Endothelial cell (in vitro differentiated cells): ENCODE measurements at places on chromosomes 13 and 19.

DNA sequence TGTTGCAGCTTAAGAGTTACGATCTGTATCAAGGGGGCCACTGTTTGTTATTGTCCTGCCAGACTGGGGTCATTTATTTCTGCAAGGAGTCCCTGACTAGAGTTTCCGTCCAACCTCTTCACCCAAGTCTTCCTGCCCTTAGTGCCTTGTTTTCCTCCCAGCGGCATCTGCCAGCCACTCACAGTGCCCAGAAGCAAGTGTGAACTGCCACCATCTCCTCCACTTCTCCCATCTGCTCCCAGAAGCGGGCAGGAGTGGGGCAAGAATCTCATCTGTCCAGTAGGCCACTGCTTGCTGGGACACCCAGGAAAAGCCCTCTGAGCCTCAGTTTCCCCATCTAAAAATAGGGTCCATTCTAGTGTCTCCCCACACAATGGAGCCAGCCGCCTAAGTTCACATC lies 4.0 kb downstream of the NOVA2 start:
- no peak for DNase-seq

DNA sequence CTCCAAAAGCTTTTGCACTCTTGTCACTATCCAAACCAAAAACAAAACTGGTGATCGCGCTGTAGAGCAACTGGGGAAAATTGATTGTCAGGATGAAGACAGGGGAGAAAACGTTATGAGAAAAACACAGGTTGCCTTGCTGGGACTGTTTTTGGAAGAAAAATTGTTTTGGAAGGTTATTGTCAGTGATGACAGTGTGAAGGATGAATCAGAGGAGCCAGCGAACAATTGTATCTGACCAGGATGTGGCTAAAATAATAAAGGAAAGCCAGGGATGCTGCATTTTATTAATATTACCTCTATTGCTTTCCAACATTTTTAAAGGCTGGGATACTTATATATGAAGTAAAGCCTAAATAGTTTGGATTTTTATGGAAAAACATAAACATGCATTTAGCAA lies 334.0 kb downstream of the SPRY2 start:
- no peak for DNase-seq

GRCh38 chr19:11159598-11160439 lies 4.2 kb upstream of the SPC24 start:
- DNase-seq: no peak

GRCh38 chr13:30143666-30144400 lies 163.5 kb downstream of the KATNAL1 start:
- no peak for DNase-seq

DNA sequence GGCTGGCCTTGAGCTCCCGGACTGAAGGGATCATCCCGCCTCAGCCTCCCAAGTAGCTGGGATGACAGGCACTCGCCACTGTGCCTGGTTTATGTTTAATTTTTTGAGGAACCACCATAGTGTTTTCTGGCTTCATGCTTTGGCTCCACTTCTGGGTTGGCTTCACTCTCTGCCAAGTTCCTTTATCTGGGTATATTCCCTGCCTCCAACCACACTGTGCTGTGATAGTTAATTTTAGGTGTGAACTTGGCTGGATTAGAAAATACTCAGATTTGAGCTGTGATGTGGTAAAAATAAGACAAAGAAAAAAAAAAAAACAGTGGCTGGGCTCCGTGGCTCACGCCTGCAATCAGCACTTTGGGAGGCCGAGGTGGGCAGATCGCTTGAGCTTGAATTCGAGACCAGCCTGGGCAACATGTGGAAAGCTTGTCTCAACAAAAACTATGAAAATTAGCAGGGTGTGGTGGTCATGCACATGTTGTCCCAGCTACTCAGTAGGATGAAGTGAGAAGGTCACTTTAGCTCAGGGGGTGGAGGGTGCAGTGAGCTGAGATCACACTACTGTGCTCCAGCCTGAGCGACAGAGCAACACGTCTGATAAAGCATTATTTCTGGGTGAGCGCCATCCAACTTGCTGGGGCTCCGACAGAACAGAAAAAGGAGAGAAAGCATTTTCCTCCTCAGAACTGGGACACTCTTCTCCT lies 7.5 kb upstream of the ILF3 start:
- DNase-seq: no peak

DNA sequence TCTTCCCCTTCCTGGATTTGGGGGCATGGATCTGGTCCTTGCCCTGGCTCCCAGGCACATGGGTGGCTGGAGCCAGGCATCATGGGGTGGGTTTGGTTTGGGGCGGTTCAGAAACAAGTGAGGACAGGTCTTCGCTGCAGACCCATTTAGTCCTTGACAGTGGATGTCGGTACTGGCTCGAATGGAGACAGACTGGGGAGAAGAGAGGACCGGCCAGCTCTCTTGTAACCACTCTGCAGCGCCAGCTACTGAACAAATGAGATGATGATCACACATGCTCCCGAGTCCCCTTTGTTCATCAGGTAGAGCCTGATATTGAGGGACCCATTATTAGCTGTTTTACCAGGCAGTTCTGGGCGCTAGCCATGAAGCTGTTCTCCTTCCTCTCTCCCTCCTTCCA lies 64.5 kb downstream of the CHST8 start:
- DNase-seq: no peak

- no peak for DNase-seq
Measured at GRCh38 chr19:51600940-51601580, 29.1 kb downstream of the SIGLEC5 start.

DNA sequence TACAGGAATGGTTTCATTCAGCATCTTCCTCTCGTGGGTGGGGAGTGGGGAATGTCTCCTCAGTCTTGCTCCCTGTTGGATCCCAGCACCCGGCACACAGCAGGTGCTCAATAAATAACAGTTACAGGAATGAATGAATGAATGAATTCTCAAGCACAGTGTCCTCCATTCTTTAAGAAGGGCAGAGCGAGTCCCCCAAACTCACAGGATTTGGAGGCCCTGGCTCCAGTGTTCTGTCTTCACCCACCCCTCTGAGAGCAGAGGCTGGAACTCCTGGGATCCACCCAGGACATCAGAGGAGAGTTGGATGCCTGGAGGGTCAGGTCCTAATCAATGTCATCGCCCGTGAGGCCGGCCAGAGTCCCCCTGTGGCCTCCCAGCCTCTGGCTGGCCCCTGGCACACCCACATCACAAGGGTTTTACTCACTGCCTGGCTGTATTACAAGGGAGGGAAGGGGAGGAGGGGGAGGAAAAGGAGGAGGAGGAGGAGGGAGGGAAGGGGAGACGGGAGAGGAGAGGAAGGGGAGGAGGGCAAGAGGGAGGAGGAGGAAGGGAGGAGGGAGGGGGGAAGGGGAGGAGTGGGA lies 8.7 kb upstream of the CREB3L3 start:
- DNase-seq: no peak

- no peak for DNase-seq
Measured at GRCh38 chr19:7355151-7355820, 6.5 kb downstream of the ARHGEF18 start.

GRCh38 chr13:96984051-96984508 lies 10.2 kb downstream of the OXGR1 start:
- peak; percentile 28 for DNase-seq

DNA sequence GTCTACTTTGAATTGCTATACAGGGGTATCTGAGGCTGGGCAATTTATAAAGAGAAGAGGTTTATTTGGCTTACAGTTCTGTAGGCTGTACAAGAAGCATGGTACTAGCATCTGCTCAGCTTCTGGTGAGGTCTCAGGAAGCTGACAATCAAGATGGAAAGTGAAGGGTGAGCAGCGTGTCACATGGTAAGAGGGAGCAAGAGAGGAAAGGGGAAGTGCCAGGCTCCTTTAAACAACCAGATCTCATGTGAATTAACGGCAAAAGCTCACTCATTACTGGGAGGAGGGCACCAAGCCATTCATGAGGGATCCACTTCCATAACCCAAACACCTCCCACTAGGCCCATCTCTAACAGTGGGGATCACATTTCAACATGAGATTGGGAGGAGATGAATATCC lies 222.4 kb downstream of the TDRD3 start:
- no peak for DNase-seq

- DNase-seq: no peak
Measured at GRCh38 chr13:105139048-105139379, 1396.4 kb downstream of the EFNB2 start.

DNA sequence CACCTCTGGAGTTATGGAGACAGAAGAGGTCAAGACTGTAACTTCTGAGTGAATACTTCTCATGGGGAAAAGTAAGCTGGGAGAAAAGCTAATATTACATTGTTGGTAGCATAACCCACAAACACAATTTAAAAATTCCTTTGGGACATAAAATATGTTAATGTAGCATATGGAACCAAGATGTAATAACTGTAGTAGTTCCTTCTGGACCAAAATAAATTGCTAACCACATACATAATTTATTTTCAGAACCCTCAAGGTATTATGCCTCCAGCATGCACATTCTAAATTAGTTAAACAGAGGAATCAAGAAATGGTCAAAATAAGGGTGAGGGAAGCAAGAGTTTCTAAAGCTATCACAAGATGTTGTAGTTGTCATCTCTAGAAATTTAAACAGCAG lies 4.8 kb upstream of the RNF17 start:
- no peak for DNase-seq

DNA sequence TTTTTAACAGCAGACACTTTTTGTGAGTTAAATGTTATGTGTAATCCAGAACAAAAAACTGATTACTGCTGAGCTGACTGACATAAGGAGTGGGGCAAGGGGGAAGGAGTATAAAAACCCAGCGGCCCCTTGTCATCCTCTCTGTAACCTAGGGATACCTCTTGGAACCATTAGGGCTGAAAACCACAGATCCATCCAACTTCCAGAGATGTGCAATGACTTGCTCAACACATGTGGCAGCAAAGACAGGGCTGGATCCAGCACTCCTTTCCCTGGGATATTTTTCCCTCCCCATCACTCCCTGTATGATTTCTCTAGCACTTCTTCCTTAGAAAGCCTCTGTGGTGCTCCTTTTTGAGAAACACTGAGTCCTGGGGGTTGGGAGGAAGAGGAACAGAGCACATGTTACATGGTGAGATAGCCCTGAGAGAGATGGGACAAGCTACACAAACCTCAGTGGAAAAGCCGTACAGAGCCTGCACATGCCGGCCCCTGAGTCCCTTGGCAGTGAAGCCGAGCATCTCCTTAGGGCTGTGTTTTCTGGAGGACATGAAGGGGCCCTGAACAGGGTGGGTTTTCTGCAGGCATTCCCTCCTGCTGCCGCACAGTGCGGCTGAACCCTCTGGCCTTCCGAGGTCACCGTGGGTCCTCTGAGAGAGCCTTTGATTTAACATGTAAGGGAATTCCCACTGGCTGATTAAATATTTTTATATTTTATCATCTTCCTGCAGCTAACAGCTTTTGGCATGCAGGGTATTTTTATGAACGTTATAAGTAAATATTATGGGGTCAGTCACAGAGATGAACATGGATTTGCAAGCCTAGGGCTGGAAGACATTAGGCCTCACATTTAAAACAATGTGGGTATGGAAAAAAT lies 219.9 kb downstream of the COG6 start:
- no peak for DNase-seq

GRCh38 chr13:76231522-76232167 lies 595.5 kb downstream of the LMO7 start:
- no peak for DNase-seq

GRCh38 chr13:46850214-46850613 lies 46.6 kb downstream of the HTR2A start:
- DNase-seq: no peak

DNA sequence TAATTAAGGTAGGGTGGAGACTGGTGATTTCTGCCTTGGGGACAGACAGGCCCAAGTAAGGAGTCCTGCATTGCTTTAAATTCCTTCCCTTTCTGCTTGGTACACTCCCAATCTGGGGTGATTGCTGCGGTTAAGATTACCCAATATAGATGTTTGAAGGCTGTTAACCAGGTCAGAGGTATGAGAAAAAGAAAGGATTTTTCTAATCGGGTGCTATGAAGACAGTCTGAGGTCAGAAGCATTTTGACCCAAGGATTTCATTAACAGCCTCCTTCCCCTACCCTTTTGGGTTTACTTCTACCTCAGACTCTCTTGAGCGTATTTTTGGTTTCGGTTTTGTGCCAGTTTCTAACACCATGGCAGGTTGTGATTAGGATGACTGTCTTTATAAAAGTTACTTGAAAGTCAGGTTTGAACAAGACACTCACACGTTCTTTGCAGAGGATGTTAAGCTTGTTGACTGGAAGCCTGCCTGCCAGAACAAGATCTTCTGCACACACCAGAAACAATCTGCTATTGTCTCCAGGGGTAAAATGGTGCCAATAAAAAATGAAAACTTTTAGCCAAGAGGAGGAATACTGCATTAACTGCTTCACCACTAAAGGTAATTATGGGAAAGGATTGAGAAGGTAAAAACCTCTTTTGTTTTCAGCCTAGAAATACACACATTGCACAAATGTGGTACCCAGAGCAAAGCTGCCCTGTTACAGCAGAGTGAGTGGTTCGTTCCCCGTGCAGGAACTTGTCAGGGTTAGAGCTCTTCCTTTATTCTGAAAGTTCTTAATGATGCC lies 108.8 kb downstream of the NDFIP2 start:
- DNase-seq: no peak

DNA sequence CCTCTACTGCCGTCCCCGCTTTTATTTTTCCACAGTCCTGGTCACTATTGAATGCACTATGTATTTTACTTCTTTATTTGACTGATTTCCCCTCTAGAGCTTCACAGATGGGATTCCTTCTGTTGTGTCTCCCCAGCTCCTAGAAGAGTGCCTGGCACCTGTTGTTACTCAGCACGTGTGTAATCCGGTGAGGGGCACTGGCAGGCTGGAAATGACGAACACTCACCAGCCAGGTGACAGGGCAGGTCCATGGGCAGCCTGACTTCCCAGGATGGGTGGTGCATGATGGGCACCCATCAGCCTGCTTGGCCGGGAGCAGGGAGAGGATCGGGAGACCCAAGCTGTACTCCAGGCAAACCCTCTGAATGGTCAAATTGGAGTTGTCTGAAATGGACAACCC lies 67.2 kb downstream of the CEBPG start:
- DNase-seq: no peak

DNA sequence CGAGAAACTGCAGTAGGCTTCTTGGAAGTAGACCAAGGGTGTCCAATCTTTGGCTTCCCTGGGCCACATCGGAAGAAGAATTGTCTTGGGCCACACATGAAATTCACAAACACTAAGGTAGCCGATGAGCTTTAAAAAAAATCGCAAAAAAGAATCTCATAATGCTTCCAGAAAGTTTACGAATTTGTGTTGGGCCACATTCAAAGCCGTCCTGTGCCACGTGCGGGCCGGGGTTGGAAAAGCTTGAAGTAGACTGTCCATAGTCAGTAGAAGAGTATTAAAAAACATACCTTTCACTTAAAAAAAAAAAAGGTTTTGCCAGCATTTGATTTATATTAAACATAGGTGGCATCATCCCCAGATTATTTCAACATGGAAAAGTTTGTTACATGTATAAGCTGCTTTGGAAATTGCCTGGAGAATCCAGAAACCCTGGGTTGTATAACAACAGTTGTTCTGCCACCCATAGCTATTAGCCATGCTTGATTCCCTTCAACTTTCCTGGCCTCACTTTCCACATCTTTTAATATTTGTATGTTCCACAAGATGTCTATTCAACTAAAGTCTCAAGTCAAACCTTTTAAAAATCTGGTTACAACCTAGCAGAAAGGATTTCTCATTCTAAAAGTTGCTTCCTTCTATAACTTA lies 1.0 kb downstream of the IFT88 start:
- DNase-seq: no peak

GRCh38 chr13:95327190-95327589 lies 25.9 kb upstream of the ABCC4 start:
- no peak for DNase-seq

GRCh38 chr19:2479556-2480194 lies 3.7 kb downstream of the GADD45B start:
- DNase-seq: no peak
